Lung (tissue), 17 donors: ENCODE measurements at places on chromosomes 1 and 21.
A peak's percentile ranks its signal among the peaks of the same experiment; 100 is the strongest.

DNA sequence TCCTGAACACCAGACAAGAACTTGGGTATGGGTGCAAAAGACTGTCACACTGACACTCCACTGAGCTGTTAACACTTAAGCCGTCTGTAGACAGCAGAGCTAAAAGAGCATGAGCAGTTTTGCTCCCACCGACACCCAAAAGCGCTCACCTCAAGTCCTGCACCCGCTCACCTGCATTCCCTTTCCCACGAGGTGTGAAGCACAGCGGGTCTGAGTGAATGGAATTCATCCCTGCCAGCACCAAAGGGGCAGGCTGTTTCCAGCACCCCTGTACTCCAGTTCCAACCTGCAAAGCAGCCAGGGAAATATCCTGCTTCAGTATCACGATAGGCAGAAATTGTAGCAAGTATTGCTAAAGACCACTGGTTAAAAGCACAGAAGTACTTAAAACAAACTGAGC lies 28.8 kb downstream of the KRTAP21-3 start:
- no peak for DNase-seq

GRCh38 chr1:160328184-160328583 lies 14.9 kb downstream of the COPA start:
- DNase-seq: no peak

GRCh38 chr1:235710687-235711086 lies 61.1 kb upstream of the GNG4 start:
- DNase-seq: peak; percentile 88

DNA sequence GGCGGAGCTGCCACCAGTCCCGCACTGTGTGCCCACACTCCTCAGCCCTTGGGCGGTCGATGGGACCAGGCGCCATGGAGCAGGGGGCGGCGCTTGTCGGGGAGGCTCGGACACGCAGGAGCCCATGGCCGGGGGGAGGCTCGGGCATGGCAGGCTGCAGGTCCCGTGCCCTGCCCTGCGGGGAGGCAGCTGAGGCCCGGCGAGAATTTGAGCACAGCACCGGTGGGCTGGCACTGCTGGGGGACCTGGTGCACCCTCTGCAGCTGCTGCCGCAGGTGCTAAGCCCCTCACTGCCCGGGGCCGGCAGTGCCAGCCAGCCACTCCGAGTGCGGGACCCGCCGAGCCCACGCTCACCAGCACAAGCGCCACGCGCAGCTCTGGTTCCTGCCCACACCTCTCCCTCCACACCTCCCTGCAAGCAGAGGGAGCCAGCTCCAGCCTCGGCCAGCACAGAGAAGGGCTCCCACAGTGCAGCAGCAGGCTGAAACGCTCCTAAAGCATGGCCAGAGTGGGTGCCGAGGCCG lies 267.7 kb downstream of the RYR2 start:
- DNase-seq: no peak

DNA sequence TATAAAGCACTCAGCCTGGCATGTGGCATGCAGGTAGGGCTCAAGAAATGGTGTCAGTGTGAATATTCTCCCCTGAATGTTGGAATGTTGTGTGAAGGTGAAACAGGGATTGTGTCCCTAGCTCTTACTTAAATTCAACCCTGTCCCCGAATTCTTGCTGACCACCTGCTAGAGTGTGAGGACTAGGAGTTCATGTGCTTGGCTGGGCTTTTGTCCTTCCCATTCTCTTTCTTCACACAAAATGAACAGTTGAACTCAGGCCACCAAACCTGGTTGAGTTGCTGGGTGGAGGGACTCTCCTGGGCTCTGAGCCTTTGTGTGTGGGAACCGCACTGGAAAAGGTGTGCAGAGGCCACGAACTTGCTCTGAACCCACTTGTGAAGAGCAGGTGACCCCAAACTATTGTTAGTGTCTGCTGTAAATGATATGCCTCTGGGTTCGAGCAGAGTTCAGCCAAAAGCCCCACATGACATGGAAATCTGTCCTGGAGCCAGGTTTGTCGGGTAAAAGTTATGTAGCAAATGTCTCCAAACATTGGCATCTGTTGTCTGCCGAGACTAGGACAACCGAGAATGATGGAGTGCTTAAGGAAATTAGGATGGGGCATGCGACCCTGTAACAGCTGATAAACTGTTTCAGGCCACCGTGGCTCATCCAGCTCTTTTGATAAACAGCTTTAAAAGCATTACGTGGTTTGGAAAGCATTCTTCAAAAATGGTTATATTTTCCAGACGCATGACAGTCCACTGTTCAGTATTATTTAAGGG lies 144.2 kb downstream of the DHRS3 start:
- DNase-seq: peak; percentile 80

DNA sequence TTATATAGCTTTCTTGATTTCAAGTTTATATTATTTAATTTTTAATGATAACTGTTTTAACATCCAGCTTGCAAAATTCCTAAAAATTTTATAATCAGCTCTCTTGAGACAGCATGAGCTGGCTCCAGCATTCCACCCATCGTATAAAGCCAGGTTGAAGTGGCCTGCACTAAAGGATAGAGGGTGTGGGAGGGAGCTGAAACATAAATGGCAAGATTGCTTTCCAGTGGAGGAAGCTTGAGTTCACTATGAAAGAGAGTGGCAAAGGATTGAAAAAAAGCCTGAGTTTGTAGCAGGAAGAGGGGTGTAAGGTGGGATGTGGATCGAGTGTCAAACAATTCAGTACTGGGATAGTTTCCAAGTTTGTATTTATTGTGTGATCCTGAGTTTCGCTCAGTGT lies 48.5 kb upstream of the ZNF644 start:
- peak; percentile 50 for DNase-seq

DNA sequence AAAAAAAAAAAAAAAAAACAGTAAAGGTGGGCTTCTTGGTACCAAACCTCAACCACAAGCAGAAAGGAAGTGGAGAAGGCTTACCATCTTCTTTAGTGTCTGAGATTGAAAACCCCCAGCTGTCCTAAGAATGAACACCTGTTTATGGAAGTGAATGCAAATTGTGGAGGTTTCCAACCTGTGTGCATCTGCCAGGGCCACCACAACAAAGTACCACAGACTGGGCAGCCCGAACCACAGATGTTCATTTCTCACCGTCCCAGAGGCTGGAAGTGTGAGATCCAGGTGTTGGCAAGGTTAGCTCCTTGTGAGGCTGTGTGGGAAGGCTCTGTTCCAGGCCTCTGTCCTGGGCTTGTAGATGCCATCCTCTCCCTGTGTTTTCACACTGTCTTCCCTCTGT lies 348.7 kb downstream of the SETD4 start:
- no peak for DNase-seq

- DNase-seq: no peak
Measured at GRCh38 chr1:9406111-9406510, 113.4 kb downstream of the SPSB1 start.
